ENCODE measurements at places on chromosomes 3 and 15. TPM values are rescaled to one million over a fixed set of nuclear protein-coding genes. Genes with fewer than 3 reads are reported as not detected.

- no peak for DNase-seq
Observed at GRCh38 chr3:71701251-71701762, 23.9 kb downstream of the EIF4E3 start.

Gene NOP10
- total RNA-seq, result 191 TPM

Gene ECE2
- not detected for total RNA-seq

- DNase-seq, result no peak
Observed at GRCh38 chr15:70160267-70160666, 62.5 kb upstream of the TLE3 start.

GRCh38 chr3:141279077-141279967 is 47.7 kb downstream of the PXYLP1 start:
- DNase-seq, result no peak

- DNase-seq, result peak; percentile 47
Observed at GRCh38 chr3:193897288-193897687, 238.7 kb upstream of the HES1 start.

Measured in neural crest cell (in vitro differentiated cells).